ENCODE measurements at places on chromosomes 2 and 18.

- no peak for DNase-seq
Measured at GRCh38 chr18:40367576-40367975, 1587.5 kb upstream of the PIK3C3 start.

- no peak for DNase-seq
Measured at GRCh38 chr2:12440731-12441130, 276.0 kb upstream of the TRIB2 start.

DNA sequence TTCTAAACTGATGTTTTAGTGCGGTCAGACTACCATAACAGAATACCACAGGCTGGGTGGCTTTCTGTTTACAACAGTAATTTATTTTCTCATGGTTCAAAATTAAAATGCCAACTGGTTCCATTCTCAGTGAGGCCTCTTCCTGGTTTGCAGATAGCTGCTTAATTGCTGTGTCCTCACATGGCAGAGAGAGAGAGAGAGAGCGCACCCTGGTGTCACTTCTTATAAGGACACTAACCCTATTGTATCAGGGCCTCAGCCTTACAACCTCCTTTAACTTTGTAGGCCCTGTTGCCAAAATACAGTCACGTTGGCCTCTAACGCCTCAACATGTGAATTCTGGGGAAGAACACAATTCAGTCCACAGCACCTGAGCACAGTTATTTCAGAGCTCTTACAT lies 37.5 kb upstream of the ZNF385B start:
- DNase-seq, result no peak

DNA sequence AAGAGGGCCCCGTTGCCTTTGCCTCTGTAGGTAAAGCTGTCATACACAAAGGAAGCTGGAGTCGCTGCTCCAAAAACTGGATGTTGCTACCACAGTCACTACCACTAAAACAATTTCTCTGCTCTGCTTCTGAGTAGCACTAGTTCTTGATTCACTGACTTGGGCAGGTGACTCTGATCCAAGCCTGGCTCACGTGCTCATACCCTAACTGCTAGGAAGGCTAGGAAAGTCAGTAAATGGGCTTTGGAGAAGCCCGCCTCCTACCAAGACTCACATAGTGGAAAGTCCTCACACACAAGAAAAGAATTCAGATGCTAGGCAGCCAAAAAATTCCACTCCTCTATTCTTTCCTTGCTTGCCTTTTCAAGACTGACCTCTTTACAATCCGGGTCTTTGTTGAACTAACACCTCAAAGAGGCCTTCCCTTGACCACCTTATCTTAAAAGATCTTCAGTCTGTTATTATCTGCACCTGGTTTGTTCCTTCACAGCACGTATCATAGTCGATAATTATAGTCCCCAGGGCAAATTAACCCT lies 11.4 kb upstream of the DYNC1I2 start:
- DNase-seq, result no peak

- no peak for DNase-seq
Measured at GRCh38 chr18:14776801-14777200, 28.8 kb downstream of the ANKRD30B start.

- no peak for DNase-seq
Measured at GRCh38 chr2:43058726-43059110, 167.7 kb downstream of the ZFP36L2 start.

DNA sequence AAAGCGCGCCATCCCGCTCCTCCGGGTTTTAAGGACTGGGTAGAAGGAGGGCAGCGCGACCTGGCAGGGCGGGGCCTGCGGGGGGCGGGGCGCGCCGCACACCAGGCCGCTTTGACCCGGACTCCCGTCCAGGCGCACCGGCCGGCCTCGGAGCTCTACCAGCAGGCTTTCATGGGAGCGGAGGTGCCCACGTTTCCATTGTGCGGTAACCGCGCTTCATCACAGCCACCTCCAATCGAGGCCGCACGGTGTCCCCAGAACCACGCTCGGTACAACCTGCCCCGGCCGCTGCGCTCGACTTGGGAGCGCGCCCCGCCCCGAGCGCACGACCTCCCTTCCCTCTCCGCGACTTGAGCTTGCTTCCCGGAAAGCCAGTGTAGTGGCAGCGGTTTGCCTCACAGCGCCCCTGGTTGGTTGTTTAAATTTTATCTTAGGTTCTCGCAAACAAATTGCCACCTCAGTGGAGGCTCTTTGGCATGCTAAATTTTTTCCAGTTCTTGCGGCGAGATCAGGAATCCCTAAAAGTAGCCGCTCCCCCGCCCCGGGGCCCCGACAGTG lies 280 bp upstream of the CYP1B1 start:
- DNase-seq, result peak; percentile 56

DNA sequence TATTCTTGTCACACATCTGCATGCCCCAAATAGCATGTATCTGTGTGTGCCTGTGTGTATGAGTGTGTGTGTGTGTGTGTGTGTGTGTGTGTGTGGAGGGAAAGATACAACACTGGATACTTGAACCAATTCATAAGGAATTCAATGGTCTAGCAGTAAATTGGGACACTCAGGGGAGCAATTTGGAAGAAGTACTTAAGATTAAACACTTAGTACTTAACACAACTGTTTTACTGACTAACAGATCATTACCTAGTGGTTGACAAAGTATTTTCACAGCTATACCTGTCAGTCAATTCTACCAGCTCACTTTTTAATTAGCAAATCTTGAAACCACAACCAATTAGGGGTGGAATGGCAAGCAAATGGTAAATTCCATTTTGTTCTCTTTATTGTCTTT lies 1024.1 kb downstream of the TMEM182 start:
- no peak for DNase-seq
